ENCODE measurements at places on chromosomes 5 and 9.

GRCh38 chr9:137423514-137424291, 510 bp downstream of the NOXA1 start:
- no peak for DNase-seq

DNA sequence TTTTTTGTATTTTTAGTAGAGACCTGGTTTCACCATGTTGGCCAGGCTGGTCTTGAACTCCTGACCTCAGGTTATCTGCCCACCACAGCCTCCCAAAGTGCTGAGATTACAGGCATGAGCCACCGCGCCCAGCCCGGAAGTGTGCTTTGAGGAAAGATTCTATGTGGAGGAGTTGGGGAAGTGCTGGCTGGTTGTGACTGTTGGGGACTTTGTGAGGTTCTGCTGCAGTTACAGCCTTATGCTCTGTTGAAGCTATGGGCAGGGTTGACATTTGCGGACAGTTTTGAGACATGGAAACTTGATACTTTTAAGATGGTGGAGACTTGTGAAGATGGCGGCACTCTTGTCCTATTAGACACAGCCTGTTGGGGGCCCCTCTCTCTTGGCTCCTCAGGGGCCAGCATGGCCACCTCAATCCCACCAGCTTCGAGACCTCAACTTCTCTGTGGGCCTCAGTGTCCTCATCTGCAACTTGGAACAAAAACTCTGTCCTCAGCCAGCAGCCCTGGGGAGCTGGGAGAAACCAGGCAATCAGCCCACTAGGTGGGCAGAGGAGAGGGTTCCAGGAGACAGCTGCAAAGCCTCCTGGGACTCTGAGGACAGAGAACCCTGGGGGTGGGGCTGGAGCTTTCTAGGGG, 24.9 kb downstream of the C9orf50 start:
- DNase-seq, result no peak

- no peak for DNase-seq
These were observed 208.1 kb downstream of the GNA14 start for GRCh38 chr9:77440057-77440456.

DNA sequence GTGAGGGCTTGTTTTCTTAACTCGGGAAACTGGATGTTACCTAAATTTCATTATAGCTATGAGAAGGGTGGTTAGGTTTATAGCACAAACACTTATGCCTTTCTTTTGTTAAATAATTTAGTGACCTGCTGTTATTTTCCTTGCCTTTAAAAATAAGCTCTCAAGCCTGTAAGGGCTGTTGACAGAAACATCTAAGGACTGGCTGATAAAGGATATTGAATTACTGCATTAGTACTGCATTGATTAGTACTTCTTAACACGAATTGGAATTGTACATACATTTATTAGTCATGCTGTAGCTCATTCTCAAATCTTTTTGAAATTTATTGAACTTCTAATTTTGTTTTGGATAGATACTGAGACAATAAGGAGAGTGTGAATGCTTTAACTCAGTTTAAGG, 85.1 kb upstream of the DHFR start:
- no peak for DNase-seq

DNA sequence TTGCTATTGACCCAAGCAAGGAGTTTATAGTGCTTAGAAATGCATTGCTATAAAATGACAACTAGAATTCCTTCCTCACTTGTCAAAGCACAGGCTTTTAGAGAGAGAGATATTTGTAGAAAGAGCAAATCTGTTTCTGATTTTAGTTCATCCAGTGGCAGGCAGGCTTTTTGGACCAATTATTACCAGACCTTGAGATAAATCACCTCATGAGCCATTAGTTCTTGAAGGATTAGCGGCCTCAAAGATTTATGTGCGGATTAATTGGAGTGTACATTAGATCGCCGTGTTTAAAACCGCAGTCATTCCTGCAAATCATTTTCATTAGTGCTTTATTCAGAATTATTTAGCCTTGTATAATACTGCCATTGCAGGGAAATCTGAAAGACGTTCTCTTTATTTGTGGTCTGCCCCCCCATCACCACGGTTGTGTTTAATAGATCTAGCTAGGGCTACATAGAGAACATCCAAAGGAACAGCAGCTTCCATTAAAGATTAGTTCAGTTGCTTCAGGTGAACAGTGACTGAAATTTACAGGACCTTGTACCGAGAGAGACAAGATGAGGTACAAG, 28.8 kb upstream of the TJP2 start:
- DNase-seq, result no peak

GRCh38 chr5:139847091-139847490, 51.5 kb downstream of the PSD2 start:
- no peak for DNase-seq

GRCh38 chr5:131533836-131534235, 101.2 kb downstream of the RAPGEF6 start:
- DNase-seq, result no peak

DNA sequence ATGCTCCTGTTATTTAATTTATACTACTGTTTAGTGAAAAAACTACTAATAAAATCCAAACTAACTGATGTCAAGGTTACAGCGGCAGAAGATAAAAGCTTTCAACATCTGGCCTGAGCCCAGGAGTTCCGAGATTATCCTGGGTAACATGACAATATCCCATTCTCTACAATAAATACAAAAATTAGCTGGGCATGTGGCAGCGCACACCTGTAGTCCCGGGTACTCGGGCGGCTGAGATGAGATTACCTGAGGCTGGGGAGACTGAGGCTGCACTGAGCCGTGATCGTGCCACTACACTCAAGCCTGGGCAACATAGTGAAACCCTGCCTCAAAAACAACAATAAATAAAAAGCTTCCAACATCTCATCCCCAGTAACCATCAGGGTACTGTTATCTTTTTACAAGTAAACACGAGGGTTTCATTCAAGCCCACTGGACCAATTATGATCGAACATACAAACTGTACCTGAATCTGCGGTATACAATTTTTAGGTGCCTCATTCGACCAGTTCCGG, 1.3 kb downstream of the RPL37 start:
- DNase-seq, result no peak

- DNase-seq, result no peak
These were observed 4.6 kb downstream of the SMC5 start for GRCh38 chr9:70263421-70263820.

- DNase-seq, result no peak
These were observed 1.4 kb downstream of the HAND1 start for GRCh38 chr5:154476354-154477205.

DNA sequence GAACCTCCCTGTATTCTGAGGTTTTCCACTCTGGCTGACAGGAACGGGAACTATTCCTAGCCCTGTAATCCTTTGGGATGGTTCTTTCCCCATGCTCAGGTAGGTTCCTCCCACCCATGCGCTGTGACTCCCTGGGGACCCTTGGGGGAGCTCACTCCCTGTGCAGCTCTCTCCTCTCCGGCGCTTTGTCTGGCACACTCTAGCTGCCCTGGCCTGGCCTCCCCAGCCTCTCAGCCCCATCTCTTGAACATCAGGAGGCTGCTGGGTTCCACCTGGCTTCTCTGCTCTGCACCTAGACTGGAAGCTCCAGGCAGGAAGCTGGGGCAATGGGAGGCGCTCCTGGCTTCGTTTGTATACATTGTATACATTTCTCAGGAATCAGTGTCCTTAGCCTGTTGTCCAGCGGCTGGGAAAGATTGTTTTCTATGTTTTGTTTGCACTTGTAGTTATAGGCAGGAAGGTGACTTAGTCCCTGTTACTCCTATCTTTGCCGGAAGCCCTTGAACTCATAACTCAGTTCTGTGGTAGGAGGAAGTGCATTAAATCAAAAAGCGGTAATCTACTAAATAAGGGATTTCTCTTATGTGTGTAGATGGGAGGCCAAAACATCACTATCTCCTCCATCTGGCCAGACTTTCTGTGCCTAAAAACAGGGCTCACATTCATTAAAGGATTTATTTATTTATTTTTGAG, 20.4 kb downstream of the SLC25A25 start:
- DNase-seq, result no peak

DNA sequence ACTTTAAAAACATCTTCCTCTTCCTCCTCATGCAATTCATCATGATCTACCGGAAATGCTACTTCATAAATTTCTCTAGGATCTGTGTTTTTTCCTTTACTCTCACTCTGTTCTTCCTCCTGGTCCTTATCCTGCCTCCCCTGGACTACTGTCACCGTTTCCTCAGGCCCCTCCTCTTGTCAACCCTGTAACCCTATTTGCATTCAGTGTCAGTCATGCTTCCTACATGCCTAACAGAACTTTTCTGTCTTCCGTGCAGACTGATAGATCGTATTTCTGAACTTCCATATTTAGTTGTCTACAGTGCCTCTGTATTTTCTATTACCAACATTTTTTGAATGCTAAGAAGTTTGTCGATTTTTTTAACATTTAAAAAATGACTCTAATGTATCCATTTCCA, 27.3 kb downstream of the HTR4 start:
- DNase-seq, result no peak

GRCh38 chr5:113311301-113311700, 123.5 kb downstream of the TSSK1B start:
- DNase-seq, result no peak

DNA sequence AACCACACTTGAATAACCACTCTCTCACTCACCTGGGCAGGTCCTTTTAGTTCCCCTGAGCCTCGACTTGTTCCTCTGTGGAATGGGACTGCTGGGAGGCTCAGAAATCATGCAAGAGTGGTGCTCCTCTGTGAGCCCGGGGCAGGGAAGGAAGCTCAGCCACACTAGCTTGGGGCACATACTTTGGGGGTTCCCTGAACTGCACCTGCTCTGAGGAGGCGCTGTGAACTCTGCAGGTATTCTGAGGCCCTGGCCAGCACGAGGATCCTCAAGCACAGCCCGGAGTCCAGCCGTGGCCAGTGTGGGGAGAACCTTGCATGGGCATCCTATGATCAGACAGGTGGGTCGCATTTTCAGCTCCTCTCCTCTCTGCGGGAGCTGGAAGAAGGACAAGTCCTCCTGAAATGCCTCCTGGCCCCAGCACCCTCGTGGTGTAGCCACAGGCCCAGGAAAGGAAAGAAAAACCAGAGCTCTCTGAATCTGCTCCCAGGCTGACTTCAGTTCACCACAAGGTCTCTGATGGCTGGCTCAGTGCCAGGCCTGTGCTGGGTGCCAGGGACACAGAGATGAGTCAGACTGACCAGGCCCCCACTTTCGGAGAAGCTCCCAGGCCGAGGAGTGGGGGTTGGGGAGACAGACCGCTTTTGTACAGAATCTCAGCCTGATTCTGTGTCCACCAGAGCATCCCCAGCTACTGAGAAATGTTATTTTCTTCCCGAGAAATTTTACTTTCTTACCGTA, 11.9 kb downstream of the GLIPR2 start:
- no peak for DNase-seq

- DNase-seq, result no peak
These were observed 46.6 kb downstream of the OSMR start for GRCh38 chr5:38892363-38892762.

DNA sequence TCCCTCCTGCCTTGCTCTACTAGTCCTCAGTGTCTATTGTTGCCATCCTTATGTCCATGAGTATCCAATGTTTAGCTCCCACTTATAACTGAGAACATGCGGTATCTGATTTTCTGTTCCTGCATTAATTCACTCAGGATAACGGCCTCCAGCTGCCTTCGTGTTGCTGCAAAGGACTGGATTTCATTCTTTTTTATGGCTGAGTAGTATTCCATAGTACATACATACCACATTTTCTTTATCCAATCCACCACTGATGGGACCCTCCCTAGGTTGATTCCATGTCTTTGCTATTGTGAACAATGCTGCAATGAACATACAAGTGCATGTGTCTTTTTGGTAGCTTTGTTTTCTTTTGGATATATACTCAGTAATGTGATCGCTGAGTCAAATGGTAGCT, 50.4 kb downstream of the FNIP1 start:
- no peak for DNase-seq

GRCh38 chr9:121743441-121744001, 92.1 kb downstream of the DAB2IP start:
- no peak for DNase-seq

GRCh38 chr5:8879248-8879647, 666.6 kb downstream of the SEMA5A start:
- no peak for DNase-seq

DNA sequence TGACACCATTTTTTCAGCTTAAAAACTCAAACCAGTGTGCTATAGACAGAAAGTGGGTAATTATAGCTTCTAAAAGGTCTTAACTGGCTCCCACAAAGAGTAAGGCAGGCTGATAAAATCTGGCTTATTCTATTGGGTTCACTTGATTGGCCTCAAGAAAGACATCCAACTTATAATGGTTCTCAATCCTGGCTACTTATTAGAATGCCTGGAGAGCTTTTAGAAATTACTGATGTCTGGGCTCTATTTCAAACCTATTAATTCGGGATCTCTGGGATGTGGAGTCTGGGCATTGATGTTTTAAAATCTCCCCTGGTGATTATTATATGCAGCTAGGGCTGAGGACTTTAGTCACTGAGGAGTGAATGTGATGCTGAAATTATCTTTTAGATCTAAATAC, 188.0 kb downstream of the TARS1 start:
- no peak for DNase-seq

- DNase-seq, result no peak
These were observed 59.7 kb upstream of the HMHB1 start for GRCh38 chr5:143752165-143752850.

DNA sequence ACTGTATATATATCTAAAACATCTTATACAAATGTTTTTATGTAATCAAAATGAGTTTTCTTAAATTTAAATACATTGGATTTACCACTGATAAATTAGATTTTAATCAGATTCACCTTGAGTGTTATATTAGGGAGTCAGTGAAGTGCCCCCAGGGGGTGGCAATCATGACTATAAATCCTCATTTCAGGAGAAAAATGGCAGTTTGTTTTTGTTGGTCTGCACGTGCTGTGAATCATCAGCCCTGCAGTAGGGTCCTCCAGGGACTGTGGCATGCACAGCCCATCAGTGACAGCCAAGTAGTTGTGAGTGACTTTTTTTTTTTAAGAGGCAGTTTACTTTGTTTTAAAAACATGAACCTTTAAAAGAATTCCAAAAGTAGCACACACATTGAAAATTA, 65.2 kb downstream of the ZSWIM6 start:
- no peak for DNase-seq

DNA sequence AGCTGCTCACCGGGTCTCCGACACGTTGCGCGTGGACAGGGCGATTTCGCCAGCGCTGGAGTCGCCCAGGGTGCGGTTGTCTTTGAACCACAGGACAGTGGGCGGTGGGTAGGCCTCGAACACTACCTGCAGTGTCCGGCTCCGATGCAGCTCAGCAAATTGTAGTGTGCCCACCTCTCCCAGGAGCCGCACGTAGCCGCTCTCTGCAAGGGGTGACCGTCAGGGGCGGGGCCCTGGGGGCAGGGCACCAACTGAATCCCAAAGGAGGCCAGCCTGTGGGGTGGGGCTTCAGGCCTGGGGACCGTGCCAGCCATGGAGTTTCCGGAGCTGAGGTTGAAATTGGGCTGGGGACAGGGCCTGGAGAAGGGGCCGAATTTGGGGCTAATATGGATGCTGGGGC, 22.9 kb downstream of the PDGFRB start:
- no peak for DNase-seq

GRCh38 chr9:133048595-133048994, 13.2 kb upstream of the CEL start:
- DNase-seq, result no peak

DNA sequence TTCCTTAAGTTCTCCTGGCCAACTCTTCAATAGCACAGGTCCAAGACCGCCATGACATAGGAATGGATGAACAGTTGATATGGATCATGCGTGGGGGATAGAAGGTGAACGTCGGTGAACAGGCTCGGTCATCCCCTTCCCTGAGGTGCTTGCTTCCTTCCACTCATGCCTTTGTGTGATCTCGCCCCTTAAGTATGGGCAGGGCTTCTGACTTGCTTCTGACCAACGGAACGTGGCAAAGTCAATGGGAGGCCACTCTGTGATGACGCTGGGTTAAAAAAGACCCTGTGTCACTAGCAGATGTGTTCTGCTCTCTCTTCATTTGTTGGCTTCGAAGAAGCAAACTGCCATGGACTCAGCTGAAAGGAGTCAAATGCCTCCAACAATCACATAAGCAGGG, 240.5 kb upstream of the TUT7 start:
- DNase-seq, result no peak
